ENCODE measurements at places on chromosomes 1 and 21. TPM values are rescaled to one million over a fixed set of nuclear protein-coding genes. Genes with fewer than 3 reads are reported as not detected.

Gene MYCL
- total RNA-seq = 0.51 TPM

Gene HES2
- total RNA-seq = 0.17 TPM

Gene ATXN7L2
- total RNA-seq = 3.3 TPM

Gene IFNLR1
- 3.3 TPM for total RNA-seq

Gene TNFSF4
- total RNA-seq = 2.3 TPM

- DNase-seq = no peak
Observed at GRCh38 chr1:92030656-92031107, 897 bp downstream of the EPHX4 start.

DNA sequence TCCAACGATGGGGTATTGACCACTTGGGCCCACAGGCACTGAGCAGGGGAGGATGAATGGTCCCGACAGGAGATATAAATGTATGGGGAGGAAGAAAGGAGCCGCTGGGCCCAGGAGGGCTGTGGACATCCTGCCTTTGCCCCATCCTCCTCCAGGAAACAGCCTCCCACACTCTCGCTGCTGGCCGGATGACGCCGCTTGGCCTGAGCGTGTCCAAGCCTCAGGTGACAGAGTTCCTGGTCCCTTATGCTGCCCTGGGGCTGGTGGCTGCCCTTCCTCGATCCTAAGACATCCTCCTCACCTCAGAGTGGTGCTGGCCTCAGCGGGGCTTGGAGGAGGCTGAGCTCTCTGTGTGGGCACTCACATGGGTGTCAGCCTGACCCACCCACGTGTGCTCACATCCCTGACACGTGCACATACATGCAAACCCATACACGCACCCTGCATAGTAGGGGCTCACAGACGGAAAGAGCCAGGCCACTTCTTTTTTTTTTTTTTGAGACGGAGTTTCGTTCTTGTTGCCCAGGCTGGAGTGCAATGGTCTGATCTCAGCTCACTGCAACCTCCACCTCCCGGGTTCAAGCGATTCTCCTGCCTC lies 5.9 kb upstream of the SERINC2 start:
- no peak for DNase-seq

GRCh38 chr1:10508511-10508951 lies 33.8 kb downstream of the PEX14 start:
- no peak for DNase-seq

GRCh38 chr1:45953934-45954847 lies 150.8 kb downstream of the MAST2 start:
- DNase-seq = no peak

GRCh38 chr1:19330449-19331135 lies 18.5 kb downstream of the SLC66A1 start:
- DNase-seq = peak; percentile 8

DNA sequence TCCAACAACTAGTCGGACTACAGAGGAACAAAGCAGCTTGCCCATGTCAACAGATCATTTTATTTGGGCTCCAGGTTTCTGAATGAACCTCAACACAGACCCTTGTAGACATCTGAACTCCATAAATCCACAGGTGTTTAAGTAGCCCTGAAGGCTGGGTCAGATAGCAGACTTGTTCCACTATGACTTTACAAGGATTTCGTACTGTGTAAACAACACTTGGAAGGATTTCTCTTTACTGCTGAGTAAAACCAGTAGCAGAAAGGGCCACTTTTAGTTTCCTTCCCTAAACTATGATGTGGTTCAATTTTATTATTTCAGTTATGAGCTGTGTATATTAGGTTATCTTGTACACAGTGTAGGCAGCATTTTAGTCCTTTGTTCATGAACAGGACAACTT lies 316.4 kb upstream of the ADGRL2 start:
- DNase-seq = no peak

GRCh38 chr21:32022146-32022545 lies 149.3 kb downstream of the HUNK start:
- DNase-seq = no peak

- no peak for DNase-seq
Observed at GRCh38 chr1:7644961-7645750, 125.9 kb upstream of the VAMP3 start.
